RPMI7951 (cell line): ENCODE measurements at places on chromosomes 2 and 18. TPM values are rescaled to one million over a fixed set of nuclear protein-coding genes. Genes with fewer than 3 reads are reported as not detected.

NAT8 gene
- total RNA-seq = not detected in 2 replicates

GREB1L gene
- total RNA-seq = 0.24 TPM in 1 of 2 replicates, not detected in the other

CFAP221 gene
- not detected in 2 replicates for total RNA-seq

IGFBP2 gene
- total RNA-seq = 3.5 and 6.4 TPM in 2 replicates

DSG1 gene
- total RNA-seq = not detected in 2 replicates

OTOF gene
- total RNA-seq = not detected in 2 replicates

ABCG8 gene
- total RNA-seq = not detected in 2 replicates

DPP4 gene
- 2.8 and 3.1 TPM in 2 replicates for total RNA-seq

FAM110C gene
- total RNA-seq = not detected in 2 replicates

SPTBN1 gene
- 120 and 129 TPM in 2 replicates for total RNA-seq

PMAIP1 gene
- total RNA-seq = 43.7 and 50.3 TPM in 2 replicates

RIT2 gene
- total RNA-seq = not detected in 2 replicates

RNF149 gene
- total RNA-seq = 30.3 and 40.6 TPM in 2 replicates
